ENCODE measurements at places on chromosomes 11 and 22.

- peak; percentile 27 for DNase-seq
Measured at GRCh38 chr11:76604081-76604625, 66.4 kb downstream of the LRRC32 start.

DNA sequence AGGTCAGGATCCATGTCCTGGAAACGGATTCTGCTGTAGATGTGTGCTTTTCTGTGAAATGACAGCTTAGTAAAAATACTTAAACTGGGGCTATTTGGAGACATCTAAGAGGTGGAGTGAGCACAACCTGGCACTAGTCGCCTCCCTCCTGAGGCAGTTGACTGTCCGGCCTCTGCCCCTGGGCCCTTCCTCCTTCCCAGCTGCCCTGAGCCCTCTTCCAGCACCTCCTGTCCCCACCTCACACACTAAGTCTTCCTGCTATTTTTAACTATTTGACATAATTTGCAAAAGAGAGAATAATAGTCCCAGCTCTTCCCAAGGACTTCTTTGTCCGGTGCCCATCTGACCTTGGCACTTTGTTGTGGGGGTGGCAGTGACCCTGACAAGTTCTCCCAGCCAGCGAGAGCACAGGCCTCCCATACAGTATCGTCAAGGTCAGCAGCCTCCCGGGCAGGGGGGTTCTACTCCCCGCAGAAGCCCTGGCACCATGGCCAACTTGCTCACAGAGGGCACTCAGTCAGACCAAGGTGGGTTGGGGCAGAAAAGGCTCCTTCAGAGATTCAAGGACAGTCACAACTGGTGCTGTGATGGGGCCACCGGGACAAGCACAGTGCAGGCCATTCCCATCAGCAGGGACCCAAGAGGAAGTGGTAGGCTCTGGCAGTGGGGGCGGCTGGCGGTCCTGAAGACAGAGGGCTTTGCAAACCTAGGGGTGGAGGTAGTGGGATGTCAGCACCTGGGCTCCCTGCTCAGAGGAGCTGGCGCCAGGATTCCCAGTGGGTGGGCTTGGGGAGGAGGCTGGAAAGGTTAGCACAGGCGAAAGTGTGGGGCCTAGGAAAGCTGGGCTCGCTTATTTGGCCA is 5.5 kb upstream of the NEAT1 start:
- DNase-seq, result no peak

DNA sequence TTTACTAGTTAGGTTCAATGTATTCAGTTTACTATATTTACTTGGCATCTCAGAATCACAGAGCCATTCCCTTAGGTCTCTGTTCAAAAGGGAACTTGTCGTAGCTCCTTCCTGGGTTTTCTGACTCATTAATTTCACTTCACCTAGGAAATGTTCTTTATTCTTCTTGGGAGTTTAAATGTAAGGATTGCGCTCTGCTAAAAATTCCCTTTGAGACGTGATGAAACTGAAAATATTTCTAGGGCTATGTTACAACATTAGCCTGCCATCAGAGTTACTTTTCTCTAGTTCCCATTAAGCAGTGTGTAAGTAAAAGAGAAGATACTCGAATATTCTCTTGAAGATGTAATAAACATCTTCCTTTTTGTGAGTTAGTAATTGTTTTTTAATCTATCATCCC is 209.5 kb downstream of the CASP12 start:
- no peak for DNase-seq

DNA sequence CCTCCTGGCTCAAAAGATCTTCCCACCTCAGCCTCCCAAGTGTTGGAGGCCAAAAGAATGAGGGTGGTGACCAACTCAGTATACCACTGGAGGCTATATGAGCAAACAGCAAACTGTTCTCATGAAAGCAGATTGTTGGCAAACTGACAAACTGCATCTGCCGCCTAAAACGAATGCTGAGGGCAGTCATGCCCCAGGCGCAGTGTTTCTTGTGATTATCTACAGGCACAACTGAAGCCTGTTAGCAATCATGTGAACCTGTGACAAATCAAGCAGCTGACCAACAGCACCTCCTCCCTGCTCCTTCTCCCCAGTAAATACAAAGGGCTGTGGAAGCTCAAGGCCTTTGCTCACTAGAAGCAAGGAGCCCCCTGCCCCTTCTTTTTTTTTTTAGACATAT is 47.8 kb downstream of the BTBD10 start:
- no peak for DNase-seq

- DNase-seq, result no peak
Measured at GRCh38 chr22:50302564-50302963, 4.9 kb downstream of the PLXNB2 start.

- peak; percentile 18 for DNase-seq
Measured at GRCh38 chr11:1111545-1112212, 37.0 kb downstream of the MUC2 start.

- DNase-seq, result no peak
Measured at GRCh38 chr11:48019217-48019584, 38.8 kb downstream of the PTPRJ start.

- no peak for DNase-seq
Measured at GRCh38 chr11:46066335-46066734, 54.9 kb downstream of the PHF21A start.

DNA sequence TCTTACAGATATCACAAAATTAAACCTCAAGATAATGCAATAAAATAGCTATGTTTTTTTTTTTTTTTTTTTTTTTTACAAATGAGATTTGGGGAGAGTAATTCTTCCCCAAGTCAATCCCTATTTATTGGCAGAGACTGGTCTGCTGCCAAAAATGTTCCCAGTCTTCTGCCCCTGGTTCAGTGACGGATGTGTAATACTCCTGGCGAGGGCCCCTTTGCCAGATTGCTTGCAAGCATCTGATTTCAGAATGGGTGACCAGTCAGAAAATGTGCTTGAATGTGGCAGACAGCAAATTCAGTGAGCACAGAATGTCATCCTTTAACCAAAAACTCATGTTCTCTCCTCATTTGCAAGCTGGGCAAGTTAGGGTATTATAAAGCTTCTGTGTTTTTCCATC is 363.8 kb upstream of the MTNR1B start:
- no peak for DNase-seq

- no peak for DNase-seq
Measured at GRCh38 chr22:39900306-39901227, at the start of gene GRAP2. TSS of gene GRAP2 (plus strand) at chr22:39901084. CDS start at chr22:39947107, 46,023 bp downstream.

DNA sequence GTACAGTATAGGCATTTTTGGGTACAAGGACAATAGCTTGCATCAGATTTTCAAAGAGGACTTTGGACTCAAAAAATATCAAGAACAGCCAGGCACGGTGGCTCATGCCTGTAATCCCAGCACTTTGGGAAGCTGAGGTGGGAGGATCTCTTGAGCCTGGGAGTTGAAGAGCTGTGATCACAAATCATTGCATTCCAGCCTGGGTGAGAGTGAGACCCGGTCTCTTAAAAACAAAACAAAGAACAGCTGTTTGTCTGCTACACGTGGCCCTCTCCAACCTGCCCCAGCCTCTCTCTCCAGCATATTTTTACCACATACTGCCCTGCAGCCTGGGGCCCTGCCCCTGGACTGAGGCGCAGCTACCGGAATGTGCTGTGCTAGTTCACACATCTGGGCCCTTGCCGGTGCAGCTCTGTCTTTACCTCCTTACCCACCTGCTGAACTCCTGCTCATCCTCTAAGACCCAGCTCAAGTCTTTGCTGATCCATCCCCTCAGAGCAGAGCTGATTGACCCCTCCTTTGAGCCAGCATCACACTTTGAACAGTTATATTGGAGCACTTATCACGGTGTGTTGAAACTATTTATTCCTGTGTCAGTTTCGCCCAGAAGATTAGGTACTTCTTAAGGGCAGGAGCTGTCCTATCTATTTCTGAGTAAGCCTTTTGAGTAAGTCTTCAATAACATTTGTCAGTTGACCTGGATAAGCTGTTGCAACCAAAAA is 29.4 kb downstream of the GRIK4 start:
- DNase-seq, result no peak

DNA sequence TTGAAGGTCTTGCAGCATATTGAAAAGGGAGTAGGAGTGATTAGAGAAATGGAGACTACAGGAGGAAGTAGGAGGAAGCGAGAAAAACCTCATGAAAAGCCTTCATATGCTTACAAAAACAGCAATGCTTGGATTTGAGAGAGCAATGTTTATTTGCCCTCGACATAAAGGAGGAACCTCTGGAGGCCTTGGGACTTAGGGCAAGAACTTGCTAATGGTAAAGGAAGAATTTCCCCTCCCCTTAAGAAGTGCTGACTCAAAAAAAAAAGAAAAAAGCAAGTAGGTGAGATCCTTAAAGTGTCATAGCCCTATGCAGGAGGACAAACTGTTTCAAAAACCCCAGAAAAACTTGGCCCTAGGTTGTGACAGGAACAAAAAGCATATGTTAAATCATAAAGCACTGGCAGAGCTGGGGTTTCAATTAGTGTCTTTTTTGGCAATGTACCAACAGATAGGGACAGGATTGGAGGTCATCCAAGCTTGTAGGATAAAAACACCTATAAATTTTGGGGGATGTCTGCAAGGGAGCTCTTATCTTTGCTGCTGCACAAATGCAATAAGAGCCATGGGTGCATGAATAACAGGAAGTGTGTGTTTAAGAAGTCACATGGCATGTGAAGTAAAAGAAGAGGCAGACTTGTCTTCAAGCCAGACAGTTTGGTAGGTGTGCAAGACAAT is 4.9 kb downstream of the GLYAT start:
- no peak for DNase-seq

- DNase-seq, result no peak
Measured at GRCh38 chr22:29692327-29692640, 27.5 kb upstream of the CABP7 start.

DNA sequence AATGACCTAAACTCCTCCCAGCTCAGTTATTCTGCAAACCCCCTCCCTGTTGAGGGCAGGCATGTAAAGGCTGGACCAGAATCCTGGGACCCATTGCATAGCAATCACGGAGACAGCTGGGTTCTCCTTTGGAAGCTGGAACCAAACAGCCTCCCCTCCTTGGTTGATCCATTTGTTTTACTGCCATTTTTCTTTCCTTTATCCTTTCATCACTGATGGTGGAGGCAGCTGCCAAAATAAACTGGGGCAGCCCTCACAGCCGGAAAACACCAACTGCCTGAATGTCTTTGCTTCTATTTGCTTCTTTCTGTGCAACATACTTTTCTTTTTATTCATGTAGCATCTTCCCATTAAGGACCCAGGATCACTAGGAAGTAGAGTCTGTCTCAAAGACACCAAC is 150.0 kb upstream of the SYT13 start:
- no peak for DNase-seq

- DNase-seq, result no peak
Measured at GRCh38 chr11:92888696-92889095, 80.8 kb upstream of the MTNR1B start.

DNA sequence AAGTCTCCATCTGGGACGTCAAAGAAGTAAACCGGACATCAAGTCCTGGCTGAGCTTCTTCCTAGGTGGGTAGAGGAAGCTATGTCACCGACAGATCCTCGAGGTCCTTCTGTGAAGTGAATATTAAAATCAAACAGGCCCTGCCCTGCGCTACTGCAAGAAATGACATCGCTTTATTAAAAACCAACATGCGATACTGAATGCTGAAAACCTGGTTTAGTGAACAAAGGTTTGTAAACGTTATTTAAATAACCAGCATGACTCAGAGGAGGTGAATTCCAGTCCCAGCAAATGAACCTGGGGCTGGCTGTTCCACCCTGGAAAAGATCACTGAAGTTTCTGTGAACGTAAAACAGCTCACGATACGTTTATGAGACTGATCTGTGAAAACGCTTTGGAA is 645 bp downstream of the RTCB start:
- no peak for DNase-seq

- no peak for DNase-seq
Measured at GRCh38 chr11:69189059-69189458, 33.3 kb downstream of the SMIM38 start.

DNA sequence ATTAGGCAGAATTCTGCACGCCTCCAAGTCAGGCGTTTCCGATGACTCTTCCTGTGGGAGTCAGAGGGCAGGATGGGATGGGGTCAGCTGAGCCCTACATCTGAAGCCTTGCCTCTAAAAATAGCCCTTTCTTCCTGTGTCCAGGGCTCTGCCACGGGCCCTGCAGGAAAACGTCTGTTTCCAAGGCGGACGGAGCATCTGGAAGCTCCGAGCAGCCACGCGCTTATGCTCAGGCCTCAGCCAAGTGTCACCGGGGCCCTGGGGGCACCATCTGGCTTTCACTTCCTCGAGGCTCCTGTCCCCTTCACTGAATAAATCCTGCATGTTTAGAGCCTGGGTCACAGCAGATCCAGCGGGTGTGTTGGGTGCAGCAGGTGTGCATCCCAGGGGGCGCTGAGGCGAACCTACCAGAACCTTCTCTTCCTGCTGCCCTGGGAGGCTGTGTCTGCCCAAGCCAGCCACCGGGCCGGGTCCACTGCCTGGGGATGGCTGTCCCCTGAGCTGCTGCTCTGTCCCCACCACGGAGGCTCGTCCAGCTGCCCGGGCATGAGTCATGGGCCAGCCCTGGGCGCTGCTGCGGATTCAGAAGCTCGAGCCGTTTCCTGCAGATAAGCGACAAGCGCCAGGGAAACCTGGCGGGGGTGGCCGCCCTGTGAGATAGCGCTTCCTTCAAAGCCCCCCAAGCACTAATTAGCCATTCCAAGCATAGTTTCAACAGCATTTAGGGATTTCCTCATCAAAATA is 32.0 kb upstream of the LINC01488 start:
- peak; percentile 71 for DNase-seq

- peak; percentile 86 for DNase-seq
Measured at GRCh38 chr22:37552524-37553163, 7.6 kb upstream of the CDC42EP1 start.

DNA sequence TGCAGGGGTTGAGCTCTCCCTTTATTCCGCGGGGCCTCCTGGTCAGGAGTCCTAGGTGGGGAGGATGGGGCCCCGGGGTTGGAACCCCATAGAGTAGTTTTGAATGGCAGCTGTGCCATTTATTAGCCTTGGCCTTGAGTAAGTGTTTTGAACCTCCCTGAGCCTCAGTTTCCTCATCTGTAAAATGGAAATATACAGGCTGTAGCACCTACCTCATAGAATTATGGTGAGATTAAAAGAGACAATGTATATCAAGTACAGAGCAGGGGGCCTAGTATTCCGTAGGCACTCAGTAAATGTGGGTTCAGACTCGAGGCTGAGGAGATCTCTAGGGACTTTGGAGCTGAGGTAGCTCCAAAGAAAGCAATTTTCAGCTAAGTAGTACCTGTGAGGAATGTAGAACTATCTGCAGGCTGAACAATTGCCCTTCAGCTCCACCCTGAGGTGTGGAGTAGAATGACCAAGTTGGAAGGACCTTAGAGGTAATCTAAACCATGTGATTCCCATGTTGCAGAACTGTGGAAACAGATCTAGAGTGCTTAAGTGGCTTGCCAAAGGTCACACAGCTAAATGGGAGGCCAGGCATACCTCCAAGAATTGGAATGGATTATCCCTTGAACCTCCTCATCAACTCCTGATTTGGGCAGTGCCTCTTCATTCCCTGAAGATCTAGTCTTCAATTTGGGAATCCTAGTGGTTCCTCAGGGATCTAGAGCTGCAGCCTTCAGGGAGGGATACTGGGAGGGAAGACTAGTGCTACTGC is 682 bp downstream of the PGAP2 start:
- no peak for DNase-seq

GRCh38 chr22:47547881-47548650 is 785.6 kb downstream of the TBC1D22A start:
- DNase-seq, result no peak

GRCh38 chr11:12241401-12241800 is 131.0 kb downstream of the MICAL2 start:
- no peak for DNase-seq

- no peak for DNase-seq
Measured at GRCh38 chr22:46422896-46423295, 87.4 kb downstream of the TRMU start.

- DNase-seq, result no peak
Measured at GRCh38 chr11:60925868-60926267, 1.6 kb downstream of the TMEM132A start.

- no peak for DNase-seq
Measured at GRCh38 chr11:133269267-133269666, 263.0 kb downstream of the OPCML start.
